ENCODE measurements at places on chromosomes 11 and 22.

DNA sequence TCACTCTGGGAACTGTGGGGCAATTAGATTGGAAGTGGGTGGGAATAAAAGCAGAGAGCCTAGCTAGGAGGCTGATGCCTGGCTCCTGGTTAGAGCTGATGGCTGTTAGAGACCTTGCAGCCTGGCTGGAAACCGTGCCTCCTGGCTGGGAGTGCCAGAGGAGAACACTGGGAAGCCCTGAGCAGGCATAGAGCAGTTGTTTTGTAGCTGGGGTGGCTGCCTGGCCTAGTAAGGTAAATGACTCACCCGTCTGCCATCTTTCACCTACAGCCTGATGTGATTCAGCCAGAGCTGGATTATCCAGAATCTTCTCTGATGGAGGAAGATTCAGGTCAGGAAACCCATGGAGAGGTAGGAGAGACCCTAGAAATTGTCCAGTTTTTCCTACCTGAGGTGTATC is 6.1 kb downstream of the UQCR10 start:
- no peak for DNase-seq

DNA sequence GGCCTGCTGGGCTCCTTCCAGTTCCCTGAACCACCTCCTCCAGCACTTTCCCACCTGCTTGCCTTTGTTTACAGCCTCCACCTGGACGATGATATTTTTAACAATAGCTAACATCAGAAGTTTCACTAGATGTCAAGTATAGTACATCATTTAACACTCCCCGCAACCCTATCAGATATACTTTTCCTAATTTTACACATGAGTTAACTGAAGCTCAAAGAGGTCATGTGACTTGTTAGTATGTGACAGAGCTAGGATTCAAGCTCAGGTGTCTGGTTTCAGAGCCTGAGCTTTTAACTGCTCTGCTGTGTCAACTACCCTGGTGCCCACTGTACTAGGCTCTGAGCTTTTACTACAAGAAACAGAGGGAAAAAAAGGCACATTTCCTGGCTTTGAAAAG is 14.3 kb upstream of the HPX start:
- DNase-seq, result no peak

GRCh38 chr11:71342951-71343827 is 90.8 kb upstream of the SHANK2 start:
- DNase-seq, result no peak

- no peak for DNase-seq
Observed at GRCh38 chr11:66101066-66101464, 31.0 kb downstream of the PACS1 start.

GRCh38 chr11:115885535-115886421 is 381.6 kb upstream of the CADM1 start:
- DNase-seq, result no peak

DNA sequence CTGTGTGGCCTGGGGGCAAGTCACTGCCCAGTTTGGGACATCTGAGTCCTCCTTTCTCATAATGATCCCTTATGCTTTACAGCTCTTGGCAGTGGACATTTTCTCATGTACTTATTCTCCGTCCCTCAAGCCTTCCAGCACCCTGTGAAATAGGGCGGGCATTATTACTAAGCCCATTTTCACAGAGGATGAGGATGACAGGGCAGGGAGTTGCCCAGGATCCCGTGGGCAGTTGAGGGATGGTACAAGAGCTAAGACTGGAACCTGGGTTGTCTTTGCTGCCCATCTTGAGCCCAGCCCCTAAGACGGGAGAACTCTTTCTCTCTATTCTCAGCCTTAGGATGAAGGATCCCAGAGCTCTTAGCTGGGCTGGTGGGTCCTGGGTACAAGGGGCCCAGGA is 11.2 kb downstream of the CD82 start:
- DNase-seq, result no peak

DNA sequence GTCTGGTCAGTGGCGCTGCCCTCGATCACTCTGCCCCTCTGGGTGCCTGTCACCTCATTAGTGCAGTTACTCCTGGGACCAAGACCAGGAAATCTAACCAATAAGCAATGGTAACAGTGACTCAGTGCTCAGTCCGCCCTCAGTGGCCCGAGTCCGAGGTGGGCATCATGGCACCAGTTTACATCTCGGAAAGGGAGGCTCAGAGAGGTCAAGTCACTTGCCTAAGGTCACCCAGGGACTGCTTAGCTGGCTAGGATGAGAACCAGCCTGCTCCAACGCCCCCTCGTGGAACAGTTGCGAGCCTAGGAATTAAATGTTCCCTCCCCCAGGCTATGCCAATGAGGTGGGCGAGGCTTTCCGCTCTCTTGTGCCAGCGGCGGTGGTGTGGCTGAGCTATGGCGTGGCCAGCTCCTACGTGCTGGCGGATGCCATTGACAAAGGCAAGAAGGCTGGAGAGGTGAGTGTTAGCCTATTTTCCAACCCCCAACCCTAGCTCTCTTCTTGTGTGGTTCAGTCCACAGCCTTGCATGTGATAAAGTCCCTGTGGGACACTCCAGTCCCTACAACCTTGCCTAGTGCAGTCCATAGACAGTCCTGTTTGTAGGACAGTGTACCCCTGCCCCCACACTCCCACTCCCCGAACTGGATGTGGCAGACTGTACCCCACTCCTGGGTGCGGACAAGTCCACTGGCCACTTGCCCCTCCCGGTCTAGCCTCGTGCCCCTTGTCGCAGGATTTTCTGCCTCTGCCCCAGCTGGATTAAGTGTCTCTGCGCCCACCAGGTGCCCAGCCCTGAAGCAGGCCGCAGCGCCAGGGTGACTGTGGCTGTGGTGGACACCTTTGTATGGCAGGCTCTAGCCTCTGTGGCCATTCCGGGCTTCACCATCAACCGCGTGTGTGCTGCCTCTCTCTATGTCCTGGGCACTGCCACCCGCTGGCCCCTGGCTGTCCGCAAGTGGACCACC is 1.1 kb downstream of the MTFP1 start:
- peak; percentile 43 for DNase-seq

DNA sequence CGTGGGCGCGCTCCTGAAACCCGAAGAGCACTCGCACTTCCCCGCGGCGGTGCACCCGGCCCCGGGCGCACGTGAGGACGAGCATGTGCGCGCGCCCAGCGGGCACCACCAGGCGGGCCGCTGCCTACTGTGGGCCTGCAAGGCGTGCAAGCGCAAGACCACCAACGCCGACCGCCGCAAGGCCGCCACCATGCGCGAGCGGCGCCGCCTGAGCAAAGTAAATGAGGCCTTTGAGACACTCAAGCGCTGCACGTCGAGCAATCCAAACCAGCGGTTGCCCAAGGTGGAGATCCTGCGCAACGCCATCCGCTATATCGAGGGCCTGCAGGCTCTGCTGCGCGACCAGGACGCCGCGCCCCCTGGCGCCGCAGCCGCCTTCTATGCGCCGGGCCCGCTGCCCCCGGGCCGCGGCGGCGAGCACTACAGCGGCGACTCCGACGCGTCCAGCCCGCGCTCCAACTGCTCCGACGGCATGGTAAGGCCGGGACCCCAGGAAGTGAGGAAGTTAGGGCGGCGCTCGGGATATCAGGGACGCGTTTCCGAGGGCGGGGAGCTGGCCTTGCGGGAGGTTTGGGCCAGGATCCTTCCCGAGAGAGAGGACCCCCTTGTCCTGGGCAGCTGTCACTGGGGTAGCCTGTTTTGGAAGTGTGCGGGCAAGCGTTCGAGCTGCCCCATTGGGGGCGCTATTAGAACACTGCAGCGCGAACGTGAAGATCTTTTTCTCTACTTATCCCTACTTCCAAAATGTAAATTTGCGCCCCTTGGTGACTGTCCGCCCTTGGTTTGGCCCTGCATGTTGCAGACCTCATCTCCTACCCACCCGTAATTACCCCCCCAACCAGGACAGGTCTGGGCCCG is 796 bp downstream of the MYOD1 start:
- DNase-seq, result no peak

DNA sequence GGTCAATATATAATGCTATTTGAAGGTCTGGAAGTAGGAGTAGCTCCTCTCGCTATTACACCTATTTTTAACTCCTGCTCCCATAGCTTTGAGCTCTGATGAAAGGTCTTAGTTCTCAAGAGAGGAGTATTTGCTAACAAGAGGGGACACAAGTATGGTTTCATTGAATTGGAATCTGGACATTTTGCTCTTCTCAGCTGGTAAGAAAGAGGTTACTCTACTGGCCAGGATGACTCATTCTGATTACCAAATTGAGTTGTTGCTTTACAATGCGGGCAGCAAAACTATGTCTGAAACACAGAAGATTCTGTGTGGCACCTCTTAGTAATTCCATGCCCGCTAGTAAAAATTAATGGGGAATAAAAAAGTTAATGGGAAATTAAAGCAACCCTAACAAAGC is 63.6 kb upstream of the EP300 start:
- no peak for DNase-seq

DNA sequence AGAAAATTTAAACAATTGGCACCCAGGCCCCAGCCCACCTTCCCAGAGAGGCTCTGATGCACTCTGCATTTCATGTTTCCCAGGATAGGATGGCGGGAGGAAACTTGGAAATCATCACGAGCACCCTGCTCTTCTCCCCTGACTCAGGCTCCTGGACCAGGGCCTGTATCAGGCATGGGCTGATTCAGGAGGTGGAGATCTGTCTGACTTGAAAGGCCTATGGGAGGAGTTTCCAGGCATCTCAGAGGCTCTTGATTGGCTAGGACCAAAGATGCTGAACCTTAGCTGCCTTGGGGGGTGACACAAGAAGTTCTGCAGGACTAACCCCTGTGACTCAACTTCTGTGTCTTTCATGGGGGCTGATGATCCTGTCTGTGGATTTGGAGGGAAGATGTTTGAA is 106.2 kb downstream of the PKNOX2 start:
- DNase-seq, result no peak

DNA sequence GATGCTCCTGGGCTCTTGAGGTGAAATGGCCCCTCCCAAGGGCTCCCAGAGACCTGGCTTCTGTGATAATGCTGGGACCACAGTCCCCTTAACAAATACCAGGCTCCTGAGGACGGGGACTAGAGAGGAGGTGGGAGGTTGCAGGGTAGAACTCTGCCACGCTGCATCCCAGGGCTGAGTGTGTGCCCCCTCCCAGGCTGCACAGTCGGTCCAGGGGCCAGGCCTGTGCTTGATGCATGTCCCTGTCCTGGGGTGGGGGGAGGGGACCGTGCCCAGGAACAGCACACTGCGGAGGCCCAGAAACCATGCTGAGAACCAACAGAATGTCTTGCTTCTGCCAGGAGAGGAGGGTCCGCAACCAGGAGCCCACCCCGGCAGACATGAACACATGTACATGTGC is 9.3 kb downstream of the CSF2RB start:
- no peak for DNase-seq

- DNase-seq, result no peak
Observed at GRCh38 chr11:20131788-20132666, 28.2 kb downstream of the DBX1 start.

DNA sequence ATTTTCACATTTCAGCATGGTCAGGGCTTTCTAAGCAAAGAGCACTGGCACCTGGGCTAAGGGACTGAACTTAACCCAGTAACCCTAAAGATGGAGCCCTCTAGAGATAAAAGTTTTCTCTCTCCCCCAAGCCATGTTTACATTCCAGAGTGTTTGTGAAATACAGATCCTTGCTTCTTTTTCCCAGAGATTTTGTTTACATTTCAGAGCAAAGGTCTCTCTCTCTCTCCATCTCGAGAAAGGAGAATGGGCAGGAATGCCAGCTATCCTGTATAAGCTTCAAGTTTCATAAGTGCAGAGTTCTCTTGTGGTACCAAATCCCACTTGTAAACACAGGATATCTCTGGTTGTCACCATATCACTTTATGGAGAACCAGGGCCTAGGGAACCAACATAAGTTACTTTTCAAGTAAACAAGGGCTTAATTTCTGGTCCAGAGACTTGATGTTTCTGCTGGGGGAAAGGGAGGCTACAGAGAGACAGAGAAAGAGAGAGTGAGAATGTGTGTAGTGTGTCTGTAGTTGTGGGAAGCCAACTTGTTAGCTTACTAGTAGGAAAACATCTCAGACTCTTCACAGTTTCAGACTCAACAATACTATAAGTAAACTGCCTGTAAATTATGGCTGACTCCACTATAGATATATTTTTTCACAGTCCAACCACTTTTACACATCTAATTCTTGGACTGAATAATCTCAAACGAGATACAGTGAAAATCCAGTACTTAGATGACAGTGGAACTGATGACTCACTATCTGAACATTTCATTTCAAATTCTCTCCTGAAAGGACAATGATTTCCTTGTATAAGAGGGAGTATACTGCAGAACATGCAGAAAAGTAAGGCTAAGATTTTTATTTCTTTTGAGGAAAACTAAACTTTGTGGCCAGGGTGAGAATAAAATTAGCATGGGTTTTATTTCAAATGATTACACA is 76.2 kb downstream of the ARHGAP32 start:
- DNase-seq, result no peak

DNA sequence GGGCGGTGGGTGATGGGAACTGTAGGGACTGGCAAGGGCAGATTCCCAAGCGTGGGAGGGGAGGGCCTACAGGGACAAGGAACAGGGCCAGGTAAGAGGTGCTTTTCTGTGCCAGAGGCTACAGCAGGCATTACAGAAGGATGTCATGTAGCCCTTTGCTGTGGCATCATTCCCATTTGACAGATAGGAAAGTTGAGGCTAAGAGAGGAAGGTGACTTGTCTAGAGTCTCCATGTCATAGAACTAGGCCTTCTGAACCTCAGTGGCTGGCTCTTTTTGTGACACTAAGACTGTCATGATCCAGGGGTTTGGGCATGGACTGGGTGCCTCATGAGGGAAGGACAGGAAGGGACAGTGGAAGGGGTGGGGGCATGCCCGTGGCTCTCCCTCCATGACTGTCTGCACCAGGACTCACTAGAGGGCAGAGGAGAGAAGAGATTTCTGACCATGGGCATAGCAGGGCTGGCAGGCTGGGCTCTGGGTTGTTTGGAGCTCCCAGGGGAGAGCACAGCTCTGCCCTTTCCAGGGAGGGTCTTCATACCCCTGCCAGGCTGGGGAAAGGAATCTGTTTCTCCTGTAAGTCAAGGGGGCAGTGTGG is 3.2 kb downstream of the MMP11 start:
- DNase-seq, result no peak

GRCh38 chr11:118411530-118411929 is 10.1 kb downstream of the ATP5MG start:
- DNase-seq, result no peak

- no peak for DNase-seq
Observed at GRCh38 chr11:68256331-68256741, 15.4 kb downstream of the C11orf24 start.

DNA sequence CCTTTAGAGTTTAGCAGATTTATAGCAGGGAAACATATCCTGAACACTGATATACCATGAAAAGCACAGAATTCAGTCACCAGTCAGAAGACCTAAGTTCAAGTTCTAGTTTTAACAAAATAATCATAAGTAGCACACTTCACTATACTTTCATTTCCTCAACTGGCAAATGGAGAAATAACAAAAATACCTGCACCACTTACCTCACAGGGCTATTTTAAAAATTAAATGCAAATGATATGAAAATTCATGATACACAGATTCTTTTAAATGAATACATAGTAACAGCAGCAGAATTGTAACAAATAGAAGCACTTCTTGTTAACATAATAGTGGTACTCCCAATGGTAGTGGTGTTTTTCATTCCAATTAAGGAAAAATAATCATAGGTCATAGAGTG is 139.0 kb downstream of the FCHSD2 start:
- no peak for DNase-seq

DNA sequence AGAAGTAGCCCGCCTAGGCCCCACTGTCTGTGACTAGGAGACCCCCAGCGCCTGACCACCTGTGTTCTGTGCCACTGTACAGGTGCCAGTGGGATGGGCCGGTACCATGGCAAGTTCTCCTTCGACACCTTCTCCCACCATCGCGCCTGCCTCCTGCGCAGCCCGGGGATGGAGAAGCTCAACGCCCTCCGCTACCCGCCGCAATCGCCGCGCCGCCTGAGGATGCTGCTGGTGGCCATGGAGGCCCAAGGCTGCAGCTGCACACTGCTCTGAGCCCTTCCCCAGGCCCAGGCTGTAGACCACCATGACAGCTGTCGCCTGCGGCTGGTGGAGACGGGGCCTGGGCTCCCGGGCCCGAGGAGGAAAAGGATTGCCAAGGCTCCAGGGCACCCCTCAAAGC is 2.8 kb upstream of the NDUFS8 start:
- no peak for DNase-seq

Measured in activated gamma-delta T cell (primary cell).